ENCODE measurements at places on chromosomes 11 and 22.

DNA sequence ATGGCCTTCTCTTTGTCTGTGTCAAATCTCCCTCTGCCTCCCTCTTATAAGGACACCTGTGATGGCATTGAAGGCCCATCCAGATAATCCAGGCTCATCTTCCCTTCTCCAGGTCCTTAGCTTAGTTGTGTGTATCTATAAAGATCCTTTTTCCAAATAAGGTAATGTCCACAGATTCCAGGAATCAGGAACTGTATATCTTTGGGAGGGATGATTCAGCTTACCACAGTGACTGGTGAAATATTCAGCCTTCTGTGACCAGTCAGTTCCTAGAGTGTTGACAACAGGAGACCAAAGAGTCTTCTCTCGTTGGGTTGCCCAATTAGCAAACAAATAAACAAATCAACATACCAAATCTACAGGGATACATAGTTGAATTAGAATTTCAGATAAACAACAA, 175.8 kb downstream of the MPPED1 start:
- no peak for DNase-seq

- DNase-seq = no peak
Measured at GRCh38 chr11:128462922-128463321, 124.4 kb downstream of the ETS1 start.

- DNase-seq = no peak
Measured at GRCh38 chr11:79626135-79627075, 185.6 kb upstream of the TENM4 start.

DNA sequence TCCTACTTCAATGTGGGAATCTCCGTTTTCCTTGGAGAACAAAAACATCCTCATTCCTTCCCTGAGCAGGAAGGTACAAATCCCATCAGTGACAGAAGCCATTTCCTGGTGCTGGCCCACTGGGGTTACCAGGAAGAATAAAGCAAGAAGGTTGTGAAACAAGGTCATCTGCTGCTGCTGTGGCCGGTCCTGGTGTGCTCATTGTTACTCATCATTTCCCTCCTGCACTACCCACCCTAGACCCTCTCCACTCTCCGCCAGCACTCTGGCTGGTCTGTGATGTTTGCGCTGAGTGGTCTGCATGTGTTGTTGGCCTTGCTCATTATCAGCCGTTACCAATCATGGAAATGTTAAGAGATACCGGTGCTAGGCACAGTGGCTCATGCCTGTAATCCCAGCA, 37.0 kb downstream of the OSBP2 start:
- DNase-seq = no peak

- DNase-seq = no peak
Measured at GRCh38 chr22:45228401-45228754, 12.3 kb downstream of the KIAA0930 start.

- no peak for DNase-seq
Measured at GRCh38 chr11:61543606-61544306, 35.2 kb downstream of the LRRC10B start.

GRCh38 chr22:42072606-42073330, 1.3 kb upstream of the PHETA2 start:
- no peak for DNase-seq

- no peak for DNase-seq
Measured at GRCh38 chr11:74520927-74521665, 27.6 kb upstream of the LIPT2 start.

DNA sequence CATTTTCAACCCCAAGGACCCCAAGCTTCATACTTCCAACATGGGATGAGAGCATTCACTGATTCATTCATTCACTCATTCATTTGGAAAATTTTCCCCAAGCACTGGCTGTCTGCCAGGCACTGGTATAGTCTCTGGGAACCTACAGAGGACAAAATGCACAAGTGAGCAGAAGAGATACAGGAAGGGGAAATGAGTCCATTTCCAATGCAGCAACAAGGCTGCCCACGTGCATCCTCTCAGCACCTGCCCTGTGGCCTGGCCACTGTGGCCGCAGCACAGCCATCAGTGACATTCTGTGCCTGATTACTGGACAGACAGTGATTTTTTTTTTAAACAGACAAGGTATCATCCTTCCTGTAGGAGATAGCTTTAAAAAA, 96.0 kb upstream of the PITPNB start:
- DNase-seq = no peak

GRCh38 chr11:116215471-116216113, 557.2 kb downstream of the BUD13 start:
- DNase-seq = no peak

DNA sequence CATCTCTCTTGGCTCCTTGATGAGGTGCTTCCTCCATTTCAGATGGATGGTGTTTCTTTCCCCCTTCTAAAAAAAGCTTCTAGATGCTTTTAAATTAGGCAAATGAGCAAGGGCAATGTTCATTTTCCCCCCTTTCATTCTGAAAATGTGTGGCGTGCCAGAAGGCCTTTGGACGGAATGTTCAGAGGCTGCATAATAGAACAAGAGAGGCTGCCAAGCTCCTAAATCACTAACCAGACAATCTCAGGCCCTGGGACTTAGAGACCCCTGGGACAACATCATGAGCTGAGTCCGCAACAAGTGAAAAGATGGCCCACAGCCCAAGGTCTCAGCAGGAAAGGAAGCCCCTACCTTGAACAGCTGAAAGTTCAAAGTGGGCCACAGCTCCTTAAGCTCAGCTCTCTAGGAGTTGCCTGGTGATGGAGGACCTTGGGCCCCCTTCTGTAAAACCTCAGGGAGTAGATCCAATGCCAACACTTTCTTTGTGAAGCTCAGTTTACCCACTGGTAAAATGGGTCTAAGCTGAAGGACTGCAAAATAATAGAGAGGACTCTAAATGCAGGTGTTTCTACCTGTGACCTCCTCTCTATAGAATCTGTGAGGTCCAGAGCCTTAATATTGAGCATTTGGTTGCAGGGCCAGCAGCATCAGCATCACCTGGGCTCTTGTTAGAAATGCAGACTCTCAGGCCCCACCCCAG, 144.0 kb downstream of the FBXO7 start:
- no peak for DNase-seq

GRCh38 chr11:2862395-2863275, 22.9 kb downstream of the CDKN1C start:
- DNase-seq = no peak

DNA sequence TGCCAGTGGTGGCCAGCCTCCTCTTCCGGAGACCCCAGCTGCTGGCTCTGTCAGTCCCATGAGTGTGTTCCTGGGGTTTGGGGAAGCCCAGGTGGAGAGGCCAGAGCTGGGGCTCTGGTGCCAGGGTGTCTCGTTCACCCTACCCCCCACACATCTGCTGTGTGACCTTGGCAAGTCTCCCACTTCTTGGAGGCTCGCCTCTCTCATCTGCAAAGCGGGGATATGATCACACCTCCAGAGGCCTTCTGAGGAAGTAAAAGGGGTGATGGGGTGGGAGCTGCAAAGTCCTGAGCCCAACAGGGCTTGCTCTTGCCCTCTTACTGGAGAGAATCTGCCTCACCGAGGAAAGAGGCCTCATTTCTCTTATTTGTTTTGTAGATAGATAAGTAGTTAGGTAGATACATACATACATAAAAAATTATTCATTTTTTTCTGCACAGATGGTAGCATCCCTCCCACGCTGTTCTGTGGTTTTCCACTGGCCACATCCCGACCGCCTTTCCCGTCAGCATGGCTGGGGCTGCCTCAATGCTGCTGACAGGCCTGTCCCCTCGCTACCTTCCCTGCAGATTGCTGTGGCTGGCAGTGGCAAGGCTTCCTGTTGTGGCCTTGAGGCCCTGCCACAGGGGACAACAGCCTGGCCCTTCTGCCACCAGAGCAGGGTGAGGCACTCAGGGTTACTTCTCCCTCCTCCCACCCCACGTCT, 23.9 kb downstream of the MYO7A start:
- DNase-seq = peak; percentile 26

DNA sequence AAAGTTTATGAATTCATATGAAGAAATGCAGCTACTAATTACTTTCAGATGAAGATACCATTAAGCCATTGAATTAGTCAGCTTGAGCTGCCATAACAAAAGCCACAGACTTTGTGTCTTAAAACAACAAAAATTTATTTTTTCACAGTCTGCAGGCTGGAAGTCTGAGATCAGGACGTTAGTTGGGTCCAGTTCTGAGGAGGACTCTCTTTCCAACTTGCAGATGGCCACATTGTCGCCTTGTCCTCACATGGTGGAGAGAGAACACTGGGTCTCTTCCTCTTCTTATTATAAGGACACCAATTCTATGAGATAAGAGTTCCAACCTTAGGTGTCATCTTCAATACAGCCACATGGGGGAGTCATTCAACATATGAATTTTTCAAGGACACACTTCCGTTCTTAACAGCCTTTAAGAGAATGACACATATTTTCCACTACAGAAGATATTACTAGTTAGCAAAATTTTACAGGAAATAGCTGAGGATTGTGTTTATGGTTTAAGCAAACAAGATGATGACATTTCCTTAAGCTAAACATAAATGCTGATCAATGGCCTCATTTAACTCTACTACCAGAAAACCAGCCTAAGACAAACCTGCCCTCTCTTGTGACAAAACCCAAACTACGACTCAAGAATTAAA, 56.0 kb downstream of the DCUN1D5 start:
- DNase-seq = no peak

- no peak for DNase-seq
Measured at GRCh38 chr11:119776031-119776636, 47.1 kb upstream of the NECTIN1 start.

DNA sequence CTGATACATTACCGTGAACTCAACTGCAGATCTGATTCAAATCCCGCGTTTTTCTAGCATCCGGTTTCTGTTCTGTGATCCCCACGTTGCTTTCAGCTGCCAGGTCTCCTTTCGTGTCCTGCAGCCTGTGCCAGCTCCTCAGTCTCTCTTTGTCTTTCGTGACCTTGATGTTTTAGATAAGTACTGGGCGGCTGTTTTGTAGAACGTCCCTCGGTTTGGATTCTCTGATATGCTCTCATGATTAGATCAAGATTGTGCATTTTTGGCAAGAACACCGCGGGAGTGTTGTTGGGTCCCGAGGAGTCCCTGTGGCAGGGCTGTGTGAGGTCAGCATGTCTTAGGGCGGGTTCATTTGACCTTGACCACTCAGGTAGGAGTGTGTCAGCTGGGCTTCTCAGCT, 38.6 kb downstream of the KCNQ1 start:
- DNase-seq = no peak

- no peak for DNase-seq
Measured at GRCh38 chr22:41001722-41002122, 50.5 kb downstream of the RBX1 start.

DNA sequence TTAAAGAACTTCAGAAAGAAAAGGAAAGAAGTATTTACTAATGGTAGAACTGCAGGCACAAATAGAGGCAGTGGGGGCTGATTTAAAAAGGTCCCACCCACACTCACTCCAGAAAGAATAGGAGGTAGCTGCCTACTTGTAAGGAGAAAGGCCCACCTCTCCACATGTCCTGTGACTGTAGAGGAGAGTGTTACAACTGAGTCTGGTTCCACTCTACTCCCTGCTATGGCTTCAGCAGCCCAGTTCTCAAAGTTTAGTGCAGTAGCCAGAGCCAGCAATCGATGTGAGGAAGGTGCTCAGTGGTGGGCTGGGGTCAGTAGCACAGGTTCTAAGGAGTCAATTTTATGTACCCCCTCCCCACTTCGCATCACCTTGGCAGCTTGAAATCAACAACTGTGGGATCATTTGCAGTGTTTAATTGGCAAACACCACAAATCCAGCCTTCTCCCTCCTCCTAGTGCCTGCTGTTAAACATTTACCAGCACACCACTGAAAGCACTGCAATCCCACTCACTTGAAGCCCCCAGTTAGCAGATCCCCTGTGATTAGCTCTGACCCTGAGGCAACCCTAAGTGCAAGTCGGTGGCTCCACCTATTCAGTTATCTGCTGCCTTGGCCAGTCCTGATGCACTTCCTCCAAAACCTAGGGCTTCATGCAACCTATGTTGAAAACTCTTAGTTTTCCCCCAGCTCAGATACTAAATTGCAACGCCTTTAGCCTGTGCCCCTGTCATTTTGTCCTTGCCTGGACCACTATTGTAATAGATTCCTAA, 146.6 kb downstream of the BBOX1 start:
- DNase-seq = no peak

- no peak for DNase-seq
Measured at GRCh38 chr22:29158546-29158945, 47.1 kb upstream of the EMID1 start.

GRCh38 chr22:30205281-30206115, 41.1 kb downstream of the LIF start:
- no peak for DNase-seq

DNA sequence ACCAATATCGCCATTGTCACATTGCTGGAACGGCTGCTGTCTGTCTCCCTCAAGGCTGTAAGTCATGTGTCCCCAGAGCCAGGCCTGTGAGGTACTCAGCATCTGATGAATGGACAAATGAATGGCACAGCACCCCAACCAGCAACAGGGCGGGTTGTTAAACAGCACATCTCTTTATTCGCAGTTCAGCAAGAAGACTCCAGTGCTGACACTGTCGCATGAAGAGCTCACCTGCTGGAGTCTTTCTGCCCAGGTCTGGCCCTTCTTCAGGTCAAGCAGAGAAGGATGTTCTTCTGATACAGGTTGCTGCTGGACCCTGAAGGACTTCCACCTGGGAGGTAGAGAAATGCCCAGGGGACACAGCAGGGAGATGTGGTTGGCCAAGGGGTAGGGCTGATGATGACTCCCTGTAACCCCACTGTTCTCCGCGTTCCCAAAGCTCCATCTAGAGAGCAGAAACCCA, 4.8 kb downstream of the SPATA19 start:
- DNase-seq = no peak

DNA sequence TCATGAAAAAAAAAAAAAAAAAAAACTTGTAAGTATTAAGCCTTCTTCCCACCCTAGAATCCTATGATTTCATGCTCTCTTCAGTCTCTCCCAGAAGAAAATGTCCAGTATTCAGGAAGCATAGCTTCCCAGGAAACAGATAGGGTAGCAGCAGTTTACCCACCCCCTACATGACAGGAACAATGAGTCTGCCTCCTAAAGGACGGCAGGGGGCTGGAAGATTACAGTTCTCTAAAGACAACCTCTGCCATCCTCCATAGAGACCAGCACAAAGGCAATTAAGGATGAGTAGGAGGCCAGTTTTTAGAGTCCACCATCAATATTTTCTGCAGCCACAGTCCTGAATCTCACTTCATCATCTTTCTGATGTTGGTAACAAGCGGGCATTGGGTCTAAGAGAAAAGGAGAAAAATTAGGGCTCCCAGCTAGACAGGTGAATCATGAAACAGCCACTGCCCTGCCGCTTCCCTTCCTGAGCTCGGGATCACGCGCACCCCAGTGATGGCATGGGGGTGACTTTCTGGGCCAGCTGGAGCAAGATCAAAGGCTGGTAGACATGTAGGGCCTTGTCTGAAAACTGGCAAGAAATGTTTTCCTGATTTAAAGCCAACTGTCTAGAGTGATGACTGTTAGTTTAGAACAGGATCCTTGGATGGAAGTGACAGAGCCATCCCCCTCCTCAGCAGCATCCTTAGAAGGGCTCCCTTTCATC, 322.8 kb downstream of the LARGE1 start:
- no peak for DNase-seq

All from stimulated activated CD8-positive, alpha-beta memory T cell treated with anti-CD3 and anti-CD28 coated beads, Interleukin-7, amount 100 ng/mL, for 24 hours (primary cell).